Airway epithelial cell (primary cell): ENCODE measurements at places on chromosomes 1 and 21. TPM values are rescaled to one million over a fixed set of nuclear protein-coding genes. Genes with fewer than 3 reads are reported as not detected.

HAO2 gene
- total RNA-seq, result not detected in 2 replicates

TUFT1 gene
- total RNA-seq, result 21.4 and 25.4 TPM in 2 replicates

KLF17 gene
- not detected in 2 replicates for total RNA-seq

TTC24 gene
- not detected in 2 replicates for total RNA-seq
